ENCODE measurements at places on chromosomes 5 and 9.

GRCh38 chr5:56195016-56195415, 38.1 kb downstream of the ANKRD55 start:
- DNase-seq, result no peak

GRCh38 chr9:93325307-93326035, 126.0 kb upstream of the FAM120A start:
- no peak for DNase-seq

GRCh38 chr5:123080215-123080614, 8.8 kb upstream of the PRDM6 start:
- no peak for DNase-seq

DNA sequence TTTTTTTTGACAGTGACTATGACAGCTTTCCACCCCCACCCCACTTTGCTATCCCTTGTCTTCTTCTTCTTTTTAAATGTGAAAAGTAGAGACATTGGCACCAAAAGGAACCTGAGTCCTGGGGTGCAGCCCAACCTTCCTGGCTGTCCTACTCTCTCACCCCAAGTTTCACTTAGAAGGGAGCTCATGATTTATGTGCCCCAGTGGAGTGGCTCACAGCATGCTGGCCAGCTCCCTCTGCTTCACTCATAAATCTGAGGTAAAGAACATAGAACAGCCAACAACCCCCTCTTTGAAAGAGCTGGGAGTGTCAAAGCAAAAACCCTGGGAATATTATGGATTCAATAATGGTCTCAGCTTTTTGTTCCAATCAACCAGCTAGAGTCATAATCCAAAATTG, 196.3 kb upstream of the DAPK1 start:
- DNase-seq, result no peak

GRCh38 chr9:127943731-127944144, 6.1 kb upstream of the DPM2 start:
- DNase-seq, result peak; percentile 53

DNA sequence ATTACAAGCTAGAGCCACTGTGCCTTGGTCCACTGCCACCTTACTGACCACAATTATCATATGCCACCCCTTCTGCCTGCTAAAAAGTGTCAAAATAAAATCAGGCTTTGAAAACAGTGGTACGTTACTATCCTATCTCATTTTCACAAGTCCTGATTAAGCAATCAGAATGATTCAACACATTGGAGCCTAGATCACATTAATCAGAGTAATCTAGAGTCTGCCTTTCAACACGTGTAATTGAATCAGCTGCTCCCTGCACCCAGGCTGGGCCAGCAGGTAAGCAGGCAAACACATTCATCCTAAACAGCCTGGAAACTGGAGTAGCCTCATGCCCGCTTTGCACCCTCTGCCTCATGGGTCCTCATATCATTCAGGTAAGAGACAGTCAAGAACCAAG, 186.2 kb downstream of the DCP2 start:
- DNase-seq, result no peak

- DNase-seq, result no peak
These were observed 1.9 kb upstream of the PJA2 start for GRCh38 chr5:109411627-109412026.

DNA sequence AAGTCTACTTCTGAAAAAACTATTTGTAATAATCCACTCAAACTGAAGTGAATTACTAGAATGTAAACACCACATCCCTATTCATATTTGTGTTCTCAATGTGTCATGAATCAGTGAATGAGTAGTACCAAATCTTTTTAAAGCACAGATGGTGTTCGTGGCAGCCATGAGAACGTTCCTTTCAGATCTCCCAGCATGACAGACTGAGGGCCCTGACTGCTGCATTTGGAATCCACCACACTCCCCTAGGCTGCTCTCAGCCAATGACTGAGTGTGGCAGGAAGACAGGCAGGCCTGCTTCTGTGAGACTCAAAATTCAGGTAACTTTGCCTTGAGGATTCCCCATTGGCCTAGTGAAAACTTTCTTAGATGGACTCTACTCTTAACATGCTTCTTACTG, 10.9 kb upstream of the JMY start:
- DNase-seq, result no peak

GRCh38 chr9:133574771-133575170, 34.4 kb downstream of the FAM163B start:
- no peak for DNase-seq

DNA sequence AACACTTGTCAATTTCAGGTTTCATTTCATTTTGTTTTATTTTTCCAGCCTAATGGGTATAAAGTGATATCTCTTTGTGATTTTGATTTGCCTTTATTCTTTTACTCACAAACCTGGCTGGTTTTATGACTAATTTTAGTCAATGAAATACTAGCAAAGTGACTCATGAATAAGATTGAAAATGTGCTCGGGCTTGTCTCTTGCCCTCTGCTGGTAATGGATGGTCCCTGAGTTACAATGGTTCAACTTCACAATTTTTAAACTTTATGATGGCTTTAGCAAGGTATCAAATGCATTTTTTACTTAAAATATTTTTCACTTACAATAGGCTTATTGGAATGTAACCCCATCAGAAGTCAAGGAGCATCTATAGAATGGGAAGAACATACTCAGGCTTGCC, 431.4 kb upstream of the CCNG1 start:
- DNase-seq, result no peak

DNA sequence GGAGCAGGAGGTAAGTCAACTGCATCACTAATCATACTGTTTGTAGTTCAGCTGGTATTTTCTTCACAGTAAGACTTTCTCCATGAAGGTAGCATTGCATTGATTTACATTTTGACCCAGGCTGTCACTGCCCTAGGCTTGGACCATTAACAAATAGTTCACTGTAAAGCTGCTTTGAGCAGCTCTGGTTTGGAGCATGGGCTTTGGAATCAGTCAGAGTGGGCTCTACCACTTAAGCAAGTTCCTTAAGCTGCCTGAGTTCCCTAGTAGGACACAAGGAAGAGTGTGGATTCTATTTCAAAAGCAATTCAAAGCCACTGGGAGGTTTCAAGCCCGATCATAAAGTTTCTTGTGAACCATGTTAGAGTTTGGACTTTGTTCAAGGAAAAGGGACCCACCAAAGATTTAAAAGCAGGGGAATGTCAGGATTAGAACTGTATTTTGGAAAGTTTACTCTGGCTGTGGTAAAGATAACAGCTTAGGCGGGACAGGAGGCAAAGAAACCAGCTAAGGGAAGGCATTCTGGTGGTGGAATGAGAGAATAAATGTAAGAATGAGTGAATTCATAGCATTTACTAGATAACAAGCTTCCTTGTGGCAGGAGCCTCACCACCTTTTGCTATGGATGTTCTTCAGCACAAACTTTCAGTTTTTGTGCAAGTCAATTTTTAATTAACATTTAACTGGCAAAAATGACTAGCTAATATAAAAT, 12.3 kb upstream of the PANK3 start:
- DNase-seq, result no peak

GRCh38 chr5:17907094-17907493, 272.8 kb downstream of the TAF11L14 start:
- DNase-seq, result no peak

DNA sequence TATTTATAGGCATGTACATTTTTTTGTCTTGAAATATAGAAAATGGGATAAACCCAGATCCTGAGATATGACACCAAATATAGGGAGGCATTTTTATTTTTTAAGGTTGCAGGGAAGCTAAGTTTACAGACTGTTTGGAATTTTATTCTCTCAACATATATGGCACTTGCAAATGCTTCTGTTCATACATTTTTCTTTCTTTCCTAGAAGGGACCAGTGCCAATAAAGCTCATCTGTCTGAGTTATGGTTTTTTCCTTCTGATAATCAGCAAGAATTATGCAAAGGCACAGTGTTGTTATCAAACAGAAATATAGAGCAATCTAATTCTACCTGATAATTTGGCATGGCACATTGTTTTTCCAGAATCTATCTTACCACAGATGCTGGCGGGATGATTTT, 156.9 kb upstream of the GPR151 start:
- DNase-seq, result no peak

GRCh38 chr9:92393686-92394085, 10.7 kb downstream of the OGN start:
- no peak for DNase-seq

DNA sequence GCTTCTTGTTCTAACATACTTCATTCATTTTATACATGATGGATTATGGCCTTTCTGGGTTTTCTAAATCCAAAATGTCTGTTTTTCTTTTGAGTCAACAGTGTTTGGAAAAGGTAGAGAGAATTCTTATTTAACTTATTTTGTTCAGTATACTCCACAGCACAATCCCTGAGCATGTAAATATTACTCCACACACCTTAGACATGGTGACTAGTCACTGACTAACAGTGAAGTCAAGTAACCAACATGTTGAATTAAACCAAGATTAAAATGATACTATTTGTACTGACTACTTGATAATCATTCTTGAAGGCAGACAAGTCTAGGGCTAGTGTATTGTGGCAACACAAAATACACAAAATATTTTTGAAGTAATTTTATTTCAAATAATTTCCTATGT, 55.0 kb downstream of the HAPLN1 start:
- no peak for DNase-seq

DNA sequence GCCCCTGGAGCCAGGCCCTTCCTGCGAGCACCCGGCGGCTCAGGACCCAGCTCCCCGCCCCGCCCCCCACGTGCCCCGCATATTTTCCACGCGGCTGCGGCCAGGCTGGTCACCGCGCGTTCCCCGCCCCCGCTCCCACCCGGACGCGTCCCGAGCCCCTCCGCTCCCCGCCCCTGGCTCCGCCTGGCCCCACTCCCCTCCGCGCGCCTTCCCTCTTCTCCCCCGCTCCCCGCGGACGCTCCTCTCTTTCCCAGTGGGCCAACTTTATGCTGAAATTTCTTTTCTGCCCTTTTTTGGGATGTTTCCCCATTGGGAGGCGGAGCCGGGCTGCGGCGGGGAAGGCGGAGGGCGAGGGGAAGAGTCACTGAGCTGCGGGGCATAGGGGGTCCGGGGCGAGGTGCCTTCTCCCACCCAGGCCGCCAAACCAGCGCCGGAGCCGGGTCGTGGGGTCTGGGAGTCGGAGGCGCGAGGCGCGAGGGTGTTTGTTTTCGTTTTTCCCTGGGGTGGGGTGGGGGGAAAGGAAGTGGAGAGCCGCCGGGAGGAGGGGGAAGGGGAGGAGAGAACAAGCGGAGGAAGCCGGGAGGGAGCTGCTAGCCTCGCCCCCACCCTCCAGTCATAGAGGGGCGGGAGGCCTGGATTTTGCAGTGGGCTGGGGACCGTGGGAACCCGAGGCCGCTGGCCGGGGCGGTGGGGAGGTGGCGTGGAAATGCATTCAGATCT, 1.0 kb upstream of the TPM2 start:
- no peak for DNase-seq

GRCh38 chr5:148897842-148898241, 71.4 kb downstream of the ADRB2 start:
- DNase-seq, result no peak

GRCh38 chr5:30908356-30908755, 285.1 kb upstream of the CDH6 start:
- DNase-seq, result no peak

DNA sequence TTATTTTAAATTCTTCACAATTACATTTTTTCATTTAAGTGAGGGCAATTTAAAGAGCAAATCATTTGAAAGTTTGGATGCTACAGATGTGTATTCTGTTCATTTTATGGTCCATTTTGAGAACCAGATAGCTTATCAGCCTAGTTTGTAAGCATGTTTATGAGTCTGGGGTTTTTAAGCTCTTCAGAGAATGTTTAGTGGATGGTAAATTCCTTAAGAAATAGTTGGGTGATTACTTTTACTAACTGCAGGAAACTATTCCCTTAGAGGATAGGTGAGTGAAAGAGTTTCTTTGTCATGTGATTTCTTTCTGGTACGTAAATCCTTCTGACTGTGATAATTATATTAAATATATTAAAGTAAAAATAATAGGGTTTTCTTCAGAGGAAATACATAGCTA, 17.6 kb downstream of the RASGRF2 start:
- no peak for DNase-seq

GRCh38 chr5:130102960-130103359, 198.7 kb downstream of the CHSY3 start:
- no peak for DNase-seq

- DNase-seq, result no peak
These were observed 8.8 kb downstream of the AQP7 start for GRCh38 chr9:33393581-33393980.

GRCh38 chr9:80061940-80062339, 490.2 kb downstream of the TLE4 start:
- DNase-seq, result no peak

DNA sequence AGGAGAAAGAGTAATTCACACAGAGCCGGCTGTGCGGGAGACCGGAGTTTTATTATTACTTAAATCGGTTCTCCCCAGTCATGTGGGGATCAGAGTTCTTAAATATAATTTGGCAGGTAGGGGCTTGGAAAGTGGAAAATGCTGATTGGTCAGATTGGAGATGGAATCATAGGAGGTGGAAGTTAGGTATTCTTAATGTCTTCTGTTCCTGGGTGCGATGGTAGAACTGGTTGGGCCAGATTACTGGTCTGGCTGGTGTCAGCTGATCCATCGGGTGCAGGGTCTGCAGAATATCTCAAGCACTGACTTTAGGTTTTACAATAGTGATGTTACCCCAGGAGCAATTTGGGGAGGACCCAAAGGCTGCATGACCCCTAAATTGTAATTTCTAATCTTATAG, 4.6 kb upstream of the CERCAM start:
- DNase-seq, result no peak

- DNase-seq, result no peak
These were observed 172.2 kb downstream of the HSD17B3 start for GRCh38 chr9:96129747-96130146.

- DNase-seq, result no peak
These were observed 91.2 kb downstream of the RFX3 start for GRCh38 chr9:3434594-3434993.

GRCh38 chr5:98504505-98504904, 269.0 kb upstream of the RGMB start:
- DNase-seq, result no peak

- no peak for DNase-seq
These were observed 5.3 kb downstream of the ASPN start for GRCh38 chr9:92476962-92477361.

DNA sequence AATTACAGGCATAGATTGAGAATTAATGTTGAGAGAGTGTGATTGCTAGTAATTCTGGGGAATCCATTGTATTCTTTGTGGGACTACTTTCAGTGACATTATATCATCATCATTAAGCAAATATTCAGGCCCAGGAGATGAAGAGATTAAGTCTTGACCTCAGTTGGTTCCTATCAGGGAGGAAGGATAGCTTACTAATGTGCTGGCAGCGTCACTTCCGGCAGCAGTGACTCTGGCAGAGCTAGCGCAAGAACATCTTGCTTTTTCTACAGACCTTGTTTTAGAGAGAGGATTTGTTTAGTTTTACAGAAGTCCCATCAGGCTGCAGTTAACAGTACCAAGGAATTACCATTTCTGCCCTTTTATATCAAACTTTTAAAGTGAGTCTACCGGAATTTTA, 20.3 kb downstream of the OSTF1 start:
- no peak for DNase-seq

GRCh38 chr9:87300915-87301314, 196.8 kb upstream of the DAPK1 start:
- no peak for DNase-seq

GRCh38 chr9:95273369-95274022, 44.0 kb downstream of the FANCC start:
- no peak for DNase-seq
